ENCODE measurements at places on chromosomes 4 and X.

DNA sequence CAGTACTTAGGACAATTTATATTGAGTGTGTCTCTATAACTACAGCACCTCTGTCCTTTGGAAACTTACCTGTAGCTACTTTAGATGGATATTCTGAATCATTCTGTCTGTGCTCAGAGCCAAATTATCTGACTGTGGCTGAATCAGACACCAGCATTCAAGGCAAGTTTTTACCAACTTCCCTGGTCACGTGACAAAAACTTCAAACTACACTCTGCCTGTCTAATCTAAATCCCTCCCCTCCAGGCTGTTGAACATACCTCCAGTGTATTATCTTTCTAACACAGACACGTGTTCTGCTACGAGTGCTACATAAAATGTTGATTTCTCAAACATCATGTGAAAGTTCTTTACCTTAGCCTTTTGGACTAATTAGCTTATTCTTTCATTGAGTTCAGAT is 641.2 kb upstream of the CPEB2 start:
- DNase-seq: no peak

- no peak for DNase-seq
Observed at GRCh38 chr4:19776929-19777328, 474.8 kb upstream of the SLIT2 start.

- DNase-seq: no peak
Observed at GRCh38 chr4:111773858-111774257, 371.4 kb upstream of the FAM241A start.

DNA sequence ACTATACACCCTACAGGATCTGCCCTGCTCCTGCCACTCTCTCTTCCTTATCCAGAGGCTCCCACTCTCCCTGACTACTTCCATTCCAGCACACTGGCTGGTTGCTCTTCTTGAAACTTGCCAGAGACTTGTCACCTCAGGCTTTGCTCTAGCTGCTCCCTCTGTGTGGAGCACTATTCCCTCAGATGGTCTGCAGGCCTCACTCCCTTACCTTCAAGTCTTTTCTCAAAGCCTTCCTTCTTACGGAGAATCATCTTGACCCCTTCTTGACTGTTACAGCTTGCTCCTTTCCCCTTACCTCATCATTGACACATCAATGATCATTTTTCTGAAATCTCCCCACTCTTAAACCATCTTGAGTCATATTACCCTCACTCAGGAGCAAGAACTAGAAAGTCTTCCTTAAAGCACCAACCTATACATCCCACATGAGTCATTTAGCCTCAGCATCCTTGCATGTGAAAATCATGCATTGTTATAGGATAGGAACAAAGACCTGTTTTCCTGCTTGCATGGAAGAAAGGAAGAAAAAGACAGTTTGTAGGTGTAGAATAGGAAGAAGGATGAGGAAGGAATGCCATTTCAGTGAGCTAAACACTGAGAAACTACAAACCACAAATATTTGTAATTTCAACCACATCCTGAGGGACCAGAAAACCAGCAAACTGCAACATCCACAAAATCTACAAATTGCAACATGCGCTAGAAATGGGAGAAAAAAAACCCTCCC is 55.7 kb downstream of the ANTXR2 start:
- DNase-seq: no peak

- DNase-seq: no peak
Observed at GRCh38 chr4:88629826-88630225, 37.5 kb downstream of the HERC3 start.

DNA sequence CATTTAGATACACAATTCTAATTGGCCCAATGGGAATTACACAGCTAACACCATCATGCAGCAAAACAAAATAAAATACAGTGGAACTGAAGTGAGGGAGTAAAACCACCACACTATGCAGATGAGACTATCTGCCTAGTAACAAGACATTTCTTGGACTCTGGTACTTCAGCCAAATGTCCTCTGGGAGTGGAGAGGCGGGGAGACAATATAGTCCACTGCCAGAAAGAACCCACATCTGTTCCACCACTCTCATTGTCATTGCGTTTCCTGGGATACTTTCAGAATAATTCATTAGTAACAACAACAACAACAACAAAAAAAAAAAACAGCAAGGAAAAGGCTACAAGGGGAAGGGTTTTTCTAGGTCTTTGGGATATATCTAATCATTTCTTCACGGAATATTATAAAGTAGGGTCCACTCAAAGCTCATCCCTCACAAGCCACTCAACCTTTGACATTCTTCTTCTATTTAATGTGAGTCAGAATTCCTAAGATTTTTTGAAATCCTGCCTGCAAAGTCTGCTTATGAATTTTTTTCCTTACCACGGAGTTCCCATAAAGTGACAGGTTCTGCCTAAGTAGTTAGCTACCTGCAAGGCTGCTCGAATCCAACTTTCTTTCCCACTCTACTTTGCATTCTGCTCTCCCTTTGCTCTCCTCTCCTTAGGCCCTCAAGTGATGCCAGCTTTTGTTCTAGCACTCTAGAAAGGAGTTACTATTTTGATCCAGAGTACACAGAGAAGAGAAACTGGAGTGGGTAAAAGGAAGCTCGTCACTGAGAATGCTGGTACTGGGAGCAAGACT is 254.6 kb downstream of the CHIC1 start:
- no peak for DNase-seq

DNA sequence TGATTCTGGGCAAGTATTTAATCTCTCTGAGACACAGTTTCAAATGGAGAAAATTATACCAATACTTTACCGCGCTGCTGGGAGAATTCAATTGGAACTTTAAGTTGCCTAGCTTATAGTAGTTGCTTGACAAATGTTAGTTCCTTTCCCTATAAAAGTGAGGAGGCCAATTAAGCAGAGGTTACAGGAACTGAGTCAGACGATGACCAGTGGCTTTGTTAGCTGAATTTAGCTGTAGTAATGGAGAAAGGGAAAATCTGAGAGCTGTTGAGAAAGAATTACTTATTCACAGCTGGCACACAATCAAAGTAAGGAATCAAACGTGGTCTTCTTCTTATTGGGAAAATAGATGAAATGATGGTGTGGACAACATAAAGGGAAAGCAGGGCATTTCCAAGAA is 29.6 kb downstream of the SMARCA1 start:
- DNase-seq: no peak

All from stimulated activated CD4-positive, alpha-beta T cell treated with anti-CD3 and anti-CD28 coated beads, TNF-alpha, amount 100 ng/mL, for 4 hours (primary cell).